ENCODE measurements at places on chromosomes 7 and 10.

DNA sequence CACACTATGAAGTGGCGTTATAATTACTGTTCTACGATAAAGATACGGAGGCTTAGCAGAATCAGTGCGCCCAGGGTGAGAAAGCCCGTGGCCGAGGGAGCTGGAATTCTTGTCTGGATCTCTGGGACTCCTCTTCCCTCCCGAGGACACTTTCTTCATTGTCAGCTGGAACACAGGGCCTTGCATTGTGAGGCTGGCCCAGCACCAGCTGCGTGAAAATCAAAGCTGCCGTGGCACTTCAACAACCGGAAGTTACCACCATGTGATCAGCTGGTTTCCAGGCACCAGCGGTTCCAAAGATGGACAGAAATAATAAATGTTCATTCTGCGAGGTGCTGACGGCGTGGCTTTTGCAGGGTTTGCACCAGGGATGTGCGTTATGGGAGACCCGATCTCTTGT lies 234.0 kb upstream of the PITRM1 start:
- DNase-seq: no peak

- DNase-seq: no peak
Measured at GRCh38 chr7:29397398-29397797, 166.2 kb upstream of the PRR15 start.

DNA sequence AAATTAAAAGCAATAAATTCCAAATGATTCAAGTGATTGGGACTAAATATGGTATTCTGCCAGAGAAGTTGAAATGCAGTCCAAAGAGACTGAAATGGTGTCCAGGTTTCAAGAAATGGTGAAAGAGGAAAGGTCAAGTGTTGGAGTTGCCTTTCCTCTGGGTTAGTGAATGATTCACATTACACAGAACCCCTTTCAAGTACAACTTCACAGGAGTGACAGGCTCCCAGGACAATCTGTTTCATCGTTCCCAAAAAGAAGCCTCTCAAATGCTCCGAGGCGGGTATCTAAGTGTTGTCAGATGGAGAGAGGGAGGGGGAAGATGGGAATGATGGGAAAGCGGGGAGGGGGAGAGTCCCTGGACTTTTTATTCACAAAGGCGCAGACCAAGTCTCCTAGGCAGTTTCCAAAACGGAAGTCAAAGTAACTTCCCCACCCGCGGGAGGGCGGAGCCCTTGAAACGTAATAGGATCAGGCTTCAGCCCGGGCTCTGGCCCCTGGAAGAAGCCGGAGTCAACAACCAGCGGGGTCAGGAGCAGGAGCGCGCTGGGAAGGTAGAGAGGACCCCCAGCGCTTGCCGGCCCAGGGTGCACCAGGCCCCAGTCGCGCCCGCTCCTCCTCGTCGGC lies 754 bp downstream of the SLC25A13 start:
- DNase-seq: peak; percentile 29

- DNase-seq: no peak
Measured at GRCh38 chr7:13949445-13949844, 40.0 kb downstream of the ETV1 start.

DNA sequence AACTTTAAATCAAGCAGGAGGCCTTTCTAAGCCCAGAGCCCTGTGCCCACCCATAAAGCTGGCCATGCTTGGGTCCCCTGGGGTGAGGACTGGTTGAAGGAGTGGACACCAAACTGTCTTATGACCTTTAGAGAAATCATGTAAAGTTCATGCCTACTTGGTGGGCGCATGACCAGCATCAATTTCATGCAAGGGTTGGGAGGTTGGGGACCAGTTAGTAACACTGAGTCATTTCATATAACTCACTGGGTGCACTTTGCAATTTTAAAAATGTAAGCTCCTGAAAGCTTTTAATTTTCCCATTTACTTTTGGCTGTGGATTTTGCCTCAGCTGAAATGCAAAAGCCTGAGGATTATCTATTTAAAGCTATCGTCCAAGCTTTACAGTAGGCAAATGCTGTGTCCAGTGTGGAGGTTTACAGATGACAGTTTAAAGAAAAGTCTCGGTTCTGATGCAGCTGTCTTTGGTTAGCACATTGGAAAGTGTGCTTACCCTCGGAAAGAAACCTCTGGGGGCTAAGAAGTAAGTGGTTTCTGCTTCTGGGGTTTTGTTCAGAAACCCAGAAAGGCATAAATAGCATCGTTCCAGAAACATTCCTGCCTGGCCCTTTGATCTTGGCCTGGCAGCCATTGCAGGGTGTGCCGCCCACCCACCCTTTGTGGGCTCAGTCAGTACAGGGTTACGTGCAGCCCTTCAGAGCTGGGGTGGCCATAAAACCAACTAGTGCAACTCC lies 48.8 kb upstream of the CHST15 start:
- DNase-seq: no peak

GRCh38 chr10:96975136-96975535 lies 143.0 kb downstream of the LCOR start:
- DNase-seq: no peak

GRCh38 chr7:111827863-111828504 lies 265.7 kb upstream of the IMMP2L start:
- no peak for DNase-seq

- no peak for DNase-seq
Measured at GRCh38 chr7:90446137-90446899, 23.1 kb upstream of the PTTG1IP2 start.

DNA sequence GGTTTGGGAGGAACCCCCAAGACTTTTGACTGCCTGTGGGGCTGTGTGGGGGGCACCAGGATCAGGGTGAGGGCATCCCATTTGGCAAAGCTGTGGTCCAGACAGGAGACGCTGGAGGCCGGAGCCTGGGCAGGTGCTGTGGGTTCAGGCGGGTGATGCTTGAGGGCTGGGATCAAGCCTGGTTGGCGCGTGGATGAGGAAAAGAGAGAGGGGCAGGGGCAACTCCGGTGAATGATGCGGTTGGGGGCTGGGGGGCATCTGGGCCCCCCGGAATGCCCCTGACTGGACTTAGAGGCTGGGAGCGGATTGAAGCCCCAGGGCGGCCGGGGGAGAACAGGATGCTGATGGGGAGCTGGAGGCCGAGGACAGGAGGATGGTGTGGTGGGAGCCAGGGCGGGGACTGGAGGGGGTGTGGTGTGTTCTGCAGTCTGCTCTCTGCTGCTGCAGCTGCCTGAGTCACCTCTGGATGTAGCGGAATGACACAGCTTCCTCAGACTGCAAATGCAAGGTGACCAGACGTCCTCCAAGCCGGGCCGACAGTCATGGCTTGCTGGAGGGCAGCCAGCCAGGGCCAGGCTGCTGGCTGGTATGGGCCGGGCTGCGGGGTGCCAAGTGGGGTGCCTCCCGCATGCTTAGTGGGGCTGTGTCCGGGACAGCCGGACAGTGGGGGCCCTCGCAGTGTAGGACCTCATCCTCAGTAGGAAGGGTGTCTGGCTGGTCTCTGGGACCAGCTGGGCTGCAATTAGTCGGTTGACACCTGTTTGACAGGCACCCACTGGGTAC lies 3.2 kb downstream of the MAFK start:
- peak; percentile 77 for DNase-seq

- peak; percentile 38 for DNase-seq
Measured at GRCh38 chr10:89414879-89415821, 782 bp downstream of the IFIT5 start.

- no peak for DNase-seq
Measured at GRCh38 chr10:118300320-118300719, 41.8 kb downstream of the FAM204A start.

- no peak for DNase-seq
Measured at GRCh38 chr10:129179972-129180678, 286.9 kb upstream of the MGMT start.

- no peak for DNase-seq
Measured at GRCh38 chr7:140594131-140594691, 46.4 kb downstream of the DENND2A start.

- DNase-seq: no peak
Measured at GRCh38 chr7:16939161-16939560, 57.4 kb upstream of the AGR3 start.

- DNase-seq: peak; percentile 37
Measured at GRCh38 chr10:11517150-11517549, 94.3 kb downstream of the USP6NL start.

- no peak for DNase-seq
Measured at GRCh38 chr10:106960812-106961211, 203.7 kb downstream of the SORCS1 start.

GRCh38 chr10:54940418-54940817 lies 139.4 kb upstream of the PCDH15 start:
- DNase-seq: no peak

DNA sequence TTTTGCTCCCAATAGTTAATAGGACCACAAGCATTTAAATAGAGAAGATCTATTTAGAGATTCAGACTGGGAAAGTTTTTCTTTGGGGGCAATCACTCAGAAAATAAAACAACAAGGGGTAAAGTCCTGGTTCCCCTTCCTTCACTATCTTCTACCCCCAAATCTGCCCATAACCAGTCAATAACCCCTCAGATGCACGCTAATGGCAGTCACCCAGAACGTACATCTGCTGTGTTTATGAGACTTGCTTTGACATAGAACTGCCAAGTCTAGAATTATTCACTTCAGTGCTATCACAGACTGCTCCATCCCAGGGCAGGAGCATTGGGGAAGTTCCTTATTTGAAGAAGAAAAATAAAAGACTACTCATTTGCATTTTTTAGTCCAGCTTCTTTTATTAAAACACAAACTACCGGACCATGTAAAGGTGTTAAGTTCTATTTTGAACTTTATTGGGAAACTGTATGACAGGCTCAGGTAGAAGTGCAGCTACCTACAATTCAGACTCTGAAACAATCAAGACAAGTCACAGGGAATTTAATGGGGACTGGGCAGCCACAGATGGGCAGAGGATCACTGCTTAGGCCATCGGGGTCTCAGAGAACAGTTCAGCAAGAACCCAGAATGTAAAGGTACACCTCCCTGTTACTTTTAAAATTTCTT lies 38.4 kb downstream of the ANK3 start:
- no peak for DNase-seq

- no peak for DNase-seq
Measured at GRCh38 chr10:72719941-72720592, 28.1 kb downstream of the MCU start.

GRCh38 chr10:1367938-1368841 lies 312.0 kb downstream of the WDR37 start:
- DNase-seq: no peak

GRCh38 chr7:139047970-139048369 lies 12.1 kb upstream of the ZC3HAV1L start:
- no peak for DNase-seq

GRCh38 chr10:3750006-3750816 lies 34.8 kb downstream of the KLF6 start:
- peak; percentile 23 for DNase-seq

DNA sequence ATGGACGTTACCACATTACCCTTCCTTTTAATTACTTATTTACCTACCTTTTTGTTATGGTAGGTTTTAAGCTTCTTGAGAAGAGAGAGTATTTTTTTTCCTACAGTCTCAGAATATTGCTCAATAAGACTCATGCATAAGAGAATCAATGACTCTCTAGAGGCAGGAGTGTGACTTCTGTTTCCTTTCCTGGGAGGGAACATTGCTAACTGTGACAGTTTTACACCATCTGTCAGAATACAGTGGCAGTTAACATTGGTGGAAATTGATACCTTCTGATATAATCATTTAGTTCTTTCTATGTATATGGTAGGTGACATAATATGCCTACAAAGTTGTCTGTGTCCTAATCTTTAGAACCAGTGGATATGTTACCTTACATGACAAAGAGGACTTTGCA lies 348.7 kb upstream of the POT1 start:
- no peak for DNase-seq

GRCh38 chr10:110610308-110610774 lies 33.8 kb upstream of the RBM20 start:
- peak; percentile 61 for DNase-seq

DNA sequence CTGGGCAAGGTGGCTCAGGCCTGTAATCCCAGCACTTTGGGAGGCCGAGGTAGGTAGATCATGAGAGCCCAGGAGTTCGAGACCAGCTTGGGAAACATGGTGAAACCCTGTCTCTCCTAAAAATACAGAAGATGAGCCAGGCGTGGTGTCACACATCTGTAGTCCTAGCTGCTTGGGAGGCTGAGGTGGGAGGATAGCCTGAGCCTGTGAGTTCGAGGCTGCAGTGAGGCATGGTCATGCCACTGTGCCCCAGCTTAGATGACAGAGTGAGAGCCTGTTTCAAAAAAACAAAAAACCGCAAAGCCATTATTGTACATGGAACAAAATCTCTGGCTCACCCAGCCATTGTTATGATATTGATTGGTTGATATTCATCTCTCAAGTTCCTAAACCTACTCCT lies 53.7 kb downstream of the KMT2E start:
- DNase-seq: no peak

GRCh38 chr10:18777258-18777657 lies 118.0 kb downstream of the ARL5B start:
- no peak for DNase-seq

GRCh38 chr10:53726921-53727320 lies 954.3 kb upstream of the MBL2 start:
- DNase-seq: no peak

DNA sequence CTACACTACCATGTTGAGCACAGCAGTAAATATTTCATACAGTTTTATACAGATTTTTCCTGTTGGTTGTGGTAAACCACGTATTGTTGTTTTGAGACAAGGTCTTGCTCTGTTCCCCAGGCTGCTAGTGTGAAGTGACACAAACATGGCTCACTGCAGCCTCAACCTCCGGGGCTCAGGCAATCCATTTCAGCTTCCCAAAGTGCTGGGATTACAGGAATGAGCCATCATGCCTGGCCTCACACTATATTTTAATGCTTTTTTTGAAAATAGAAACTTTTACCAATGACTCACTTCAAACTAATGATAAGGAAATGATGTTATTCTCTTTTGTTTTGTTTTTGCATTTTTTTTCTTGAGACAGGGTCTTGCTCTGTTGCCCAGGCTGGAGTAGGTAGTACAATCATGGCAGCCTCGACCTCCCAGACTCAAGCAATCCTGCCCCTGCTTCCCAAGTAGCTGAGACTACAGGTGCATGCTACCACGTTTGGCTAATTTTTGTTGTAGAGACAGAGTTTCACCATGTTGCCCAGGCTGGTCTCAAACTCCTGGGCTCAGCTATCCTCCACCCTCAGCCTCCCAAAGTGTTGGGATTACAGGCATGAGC lies 210.6 kb downstream of the TPST1 start:
- DNase-seq: no peak

DNA sequence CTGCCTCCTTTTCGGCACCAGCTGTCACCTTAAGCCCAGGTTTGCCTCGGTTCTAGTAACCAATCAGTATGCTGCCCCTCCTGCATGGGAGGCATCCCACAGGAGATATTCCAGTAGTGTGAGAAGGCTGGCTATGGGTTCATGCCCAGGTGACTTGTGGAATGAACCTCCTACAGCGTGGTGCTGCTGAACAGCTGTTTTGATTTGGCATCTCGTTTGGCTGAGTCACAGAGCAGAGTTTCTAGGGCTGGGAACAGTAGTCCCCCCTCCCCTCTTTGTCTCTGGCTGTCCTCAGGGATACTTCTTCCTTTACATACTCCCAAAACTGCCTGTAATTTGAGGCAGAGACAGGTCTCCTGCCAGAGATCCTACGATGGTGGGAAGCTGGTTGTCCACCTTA lies 16.1 kb downstream of the R3HCC1L start:
- DNase-seq: no peak

DNA sequence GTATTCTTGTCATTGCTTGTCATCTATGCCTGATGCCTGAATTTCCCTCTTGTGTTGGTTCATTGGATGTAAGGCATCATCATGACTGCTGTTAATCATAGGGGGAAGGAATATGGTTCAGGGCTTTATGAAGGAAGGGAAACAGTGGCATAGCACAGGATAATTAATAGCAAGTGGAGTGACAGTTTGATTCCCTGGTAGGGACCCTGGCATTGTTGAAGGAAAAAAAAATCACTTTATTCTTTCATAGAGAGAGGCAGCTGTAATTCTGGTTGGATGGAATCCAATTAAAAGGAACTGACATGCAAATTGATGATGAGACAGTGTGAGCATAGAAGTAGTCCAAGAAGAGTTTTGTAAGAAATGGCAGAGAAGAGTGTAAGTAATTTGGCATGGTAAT lies 121.4 kb downstream of the AUTS2 start:
- DNase-seq: no peak
